MM.1S (cell line): ENCODE measurements at places on chromosomes 1 and 21.

- no peaks in the 10 kb centered on the region for H3K36me3 ChIP-seq
- no peaks in the 10 kb centered on the region for H3K27me3 ChIP-seq
- DNase-seq = no peak
- H3K27ac ChIP-seq = no peak overlapping the region
- H3K4me1 ChIP-seq = peaks cover 11% of the 10 kb centered on the region
- no peak overlapping the region for H3K4me3 ChIP-seq
Observed at GRCh38 chr1:45008516-45008915, 2.6 kb downstream of the HECTD3 start.

DNA sequence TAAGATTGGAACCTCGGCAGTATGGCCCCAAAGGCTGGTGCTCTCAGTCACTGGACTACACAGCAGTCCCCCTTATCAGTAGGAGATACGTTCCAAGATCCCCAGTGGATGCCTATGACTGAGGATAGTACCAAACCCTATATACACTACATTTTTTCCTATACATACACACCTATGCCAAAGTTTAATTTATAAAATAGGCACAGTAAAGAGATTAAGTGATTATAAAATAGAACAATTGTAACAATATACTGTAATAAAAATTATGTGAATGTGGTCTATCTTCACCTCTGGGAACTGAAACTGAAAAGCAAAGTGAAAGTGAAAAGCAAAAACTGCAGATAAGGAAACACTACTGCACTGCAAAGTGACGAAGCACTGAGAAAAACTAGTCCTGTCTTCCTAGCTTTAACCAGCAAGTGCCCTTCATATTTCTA, 96.8 kb downstream of the INTS7 start:
- peak; percentile 77 for DNase-seq
- H3K27me3 ChIP-seq = no peaks in the 10 kb centered on the region
- H3K36me3 ChIP-seq = no peaks in the 10 kb centered on the region; the same call in 1 of the 2 replicates
- peak overlapping the region; percentile 28; the same call in 1 of the 2 replicates for H3K27ac ChIP-seq
- peaks cover 31% of the 10 kb centered on the region for H3K4me1 ChIP-seq

DNA sequence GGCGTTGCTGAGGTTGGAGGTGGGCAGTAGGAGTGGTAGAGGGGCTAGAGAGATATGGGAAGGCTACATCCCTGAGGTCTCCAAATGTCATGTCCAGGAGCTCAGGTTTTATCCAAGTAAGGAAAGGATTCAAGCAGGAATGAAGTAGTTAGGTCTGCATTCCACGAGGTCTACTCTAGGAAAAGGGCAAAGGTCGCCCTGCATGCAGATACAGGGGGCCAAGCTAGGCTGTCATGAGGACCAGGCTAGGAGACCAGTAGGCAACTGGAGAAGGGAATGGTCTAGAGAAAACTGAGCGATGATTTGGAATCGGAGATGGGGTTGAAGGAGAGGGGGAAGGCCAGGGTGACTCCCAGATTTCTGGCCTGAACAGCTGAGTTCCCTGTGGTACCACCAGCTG, 48.7 kb downstream of the IRF2BP2 start:
- no peak overlapping the region for H3K4me3 ChIP-seq
- no peak overlapping the region for H3K27ac ChIP-seq
- H3K4me1 ChIP-seq = no peaks in the 10 kb centered on the region
- DNase-seq = no peak
- H3K27me3 ChIP-seq = no peaks in the 10 kb centered on the region

DNA sequence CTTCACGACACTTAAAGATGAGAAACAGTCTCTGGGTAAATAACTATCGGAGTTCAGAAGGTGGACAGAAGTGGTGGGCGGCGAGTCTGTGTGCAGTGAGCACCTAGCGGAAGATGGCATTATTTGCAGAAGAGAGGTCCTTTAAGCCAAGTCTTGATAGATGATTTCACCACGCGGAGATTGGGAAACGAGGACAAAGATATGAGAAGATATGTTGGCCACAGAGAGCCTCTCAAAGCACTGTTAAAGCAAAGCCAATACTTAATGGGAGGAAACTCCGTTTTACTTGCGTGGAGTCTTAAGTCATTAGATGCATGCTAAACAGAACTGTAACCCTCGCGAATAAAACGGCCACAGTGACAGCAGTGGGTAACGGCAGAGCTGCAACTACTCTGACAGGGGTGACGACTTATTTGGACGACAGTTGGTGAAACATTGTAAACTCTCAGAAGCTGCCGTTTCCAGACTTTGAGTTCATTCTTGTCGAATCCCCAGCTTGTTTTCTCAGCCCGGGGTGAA, 577 bp upstream of the CEP350 start:
- H3K27me3 ChIP-seq = no peaks in the 10 kb centered on the region
- H3K36me3 ChIP-seq = no peaks in the 10 kb centered on the region
- peaks cover 14% of the 10 kb centered on the region for H3K4me1 ChIP-seq
- peak overlapping the region; percentile 85 for H3K4me3 ChIP-seq

GRCh38 chr1:246591504-246591903, 25.2 kb downstream of the CNST start:
- DNase-seq = peak; percentile 90
- H3K4me3 ChIP-seq = peak overlapping the region; percentile 35
- H3K27me3 ChIP-seq = no peaks in the 10 kb centered on the region
- H3K4me1 ChIP-seq = peaks cover 38% of the 10 kb centered on the region

- DNase-seq = no peak
- no peaks in the 10 kb centered on the region for H3K36me3 ChIP-seq
- no peak overlapping the region for H3K27ac ChIP-seq
- H3K27me3 ChIP-seq = peaks cover 84% of the 10 kb centered on the region
- H3K4me3 ChIP-seq = no peak overlapping the region
- H3K4me1 ChIP-seq = no peaks in the 10 kb centered on the region
Observed at GRCh38 chr1:29249170-29249691, 12.9 kb downstream of the PTPRU start.

DNA sequence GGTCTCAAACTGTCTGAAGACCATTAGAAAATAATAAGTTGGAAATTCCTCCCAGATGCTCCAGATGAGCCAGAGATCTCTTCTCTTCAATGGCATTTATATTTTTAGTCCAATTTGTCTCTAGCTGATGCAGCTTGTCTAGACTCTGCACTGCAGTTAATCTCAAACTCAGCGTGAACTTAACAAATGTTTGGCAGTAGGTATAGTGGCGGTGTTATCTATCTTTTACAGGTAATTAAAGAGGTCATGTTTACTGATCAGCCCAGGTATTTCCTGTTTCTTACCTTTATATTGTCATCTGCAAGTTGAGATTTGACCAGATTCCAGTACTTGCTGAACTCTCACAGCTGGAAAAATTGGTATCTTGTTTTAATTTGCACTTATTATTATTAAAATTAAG, 1024.5 kb upstream of the ADGRL2 start:
- DNase-seq = no peak
- no peak overlapping the region for H3K4me3 ChIP-seq

DNA sequence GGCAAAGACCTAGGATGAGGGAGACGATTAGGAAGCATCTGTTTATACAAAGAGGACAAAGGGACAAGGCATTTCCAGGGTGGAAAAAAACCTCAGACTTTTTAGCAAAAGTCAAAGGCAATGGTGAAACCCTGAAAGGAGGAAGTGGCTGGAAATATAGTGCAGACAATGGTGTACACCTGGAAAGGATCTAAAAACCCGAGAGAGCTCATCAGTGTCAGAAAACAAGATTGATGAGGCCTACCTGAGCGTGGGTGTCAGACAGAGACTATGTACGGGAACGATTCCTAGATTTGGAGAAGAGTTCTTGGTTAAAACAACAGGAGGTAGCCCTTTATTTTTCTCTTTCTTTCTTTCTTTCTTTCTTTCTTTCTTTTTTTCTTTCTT, 68.8 kb upstream of the HUNK start:
- H3K27ac ChIP-seq = no peak overlapping the region
- H3K4me3 ChIP-seq = no peak overlapping the region
- no peaks in the 10 kb centered on the region for H3K4me1 ChIP-seq
- no peak for DNase-seq
- no peaks in the 10 kb centered on the region for H3K36me3 ChIP-seq

GRCh38 chr1:244187310-244187709, 136.2 kb downstream of the ZBTB18 start:
- DNase-seq = no peak
- no peaks in the 10 kb centered on the region for H3K36me3 ChIP-seq
- no peak overlapping the region for H3K27ac ChIP-seq

- H3K36me3 ChIP-seq = no peaks in the 10 kb centered on the region
- H3K27me3 ChIP-seq = no peaks in the 10 kb centered on the region
- H3K27ac ChIP-seq = peak overlapping the region; percentile 91
- peak overlapping the region; percentile 19; the same call in 1 of the 2 replicates for H3K4me3 ChIP-seq
- H3K4me1 ChIP-seq = peaks cover 35% of the 10 kb centered on the region
- DNase-seq = peak; percentile 60
Observed at GRCh38 chr1:46043458-46044017, 88.9 kb downstream of the PIK3R3 start.

DNA sequence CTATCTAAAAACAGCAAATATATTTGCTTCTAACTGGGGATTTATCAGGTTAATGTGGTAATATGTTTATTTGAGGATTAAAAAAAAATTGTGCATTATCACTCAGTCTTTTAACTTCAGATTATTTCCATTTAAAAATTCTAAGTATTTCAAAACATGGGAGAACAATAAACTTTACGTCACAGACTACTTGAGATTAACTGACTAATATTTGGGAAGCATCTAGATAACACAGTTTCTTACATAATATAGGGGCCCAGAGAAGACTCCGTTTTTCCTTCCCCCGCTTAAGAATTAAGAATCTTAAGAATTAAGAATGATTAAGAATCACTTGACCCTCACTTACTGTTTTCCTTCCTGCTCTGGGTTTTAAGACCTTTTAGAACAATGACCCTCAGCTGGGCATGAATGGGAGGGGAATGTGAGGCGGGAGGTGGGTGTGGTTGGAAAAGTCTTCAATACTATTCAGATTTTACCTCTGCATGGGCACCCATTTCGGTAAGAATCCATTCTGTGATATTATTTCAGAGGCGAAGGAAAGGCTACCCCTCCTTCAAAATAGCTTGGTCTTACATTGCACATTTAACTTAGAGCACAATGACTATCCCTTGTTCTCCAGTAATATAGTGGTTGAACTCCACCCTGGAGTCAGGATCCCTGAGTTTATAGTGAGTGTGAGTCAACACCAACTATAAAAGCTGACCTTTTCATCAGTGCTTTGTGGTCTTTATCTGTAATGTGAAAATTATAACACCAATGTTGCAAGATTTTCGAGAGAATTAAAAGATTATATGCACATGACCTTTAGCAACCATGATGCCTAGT, 821.3 kb downstream of the USP25 start:
- no peak overlapping the region for H3K27ac ChIP-seq
- DNase-seq = no peak
- H3K4me1 ChIP-seq = no peaks in the 10 kb centered on the region
- no peaks in the 10 kb centered on the region for H3K27me3 ChIP-seq

- DNase-seq = peak; percentile 39
- H3K4me3 ChIP-seq = no peak overlapping the region
- H3K27me3 ChIP-seq = 0 out of 2 replicates have a peak, but pooled peaks cover 11% of the 10 kb centered on the region
- no peaks in the 10 kb centered on the region for H3K36me3 ChIP-seq
- no peak overlapping the region for H3K27ac ChIP-seq
- H3K4me1 ChIP-seq = no peaks in the 10 kb centered on the region
Observed at GRCh38 chr1:203117611-203118575, 9.6 kb upstream of the ADORA1 start.

DNA sequence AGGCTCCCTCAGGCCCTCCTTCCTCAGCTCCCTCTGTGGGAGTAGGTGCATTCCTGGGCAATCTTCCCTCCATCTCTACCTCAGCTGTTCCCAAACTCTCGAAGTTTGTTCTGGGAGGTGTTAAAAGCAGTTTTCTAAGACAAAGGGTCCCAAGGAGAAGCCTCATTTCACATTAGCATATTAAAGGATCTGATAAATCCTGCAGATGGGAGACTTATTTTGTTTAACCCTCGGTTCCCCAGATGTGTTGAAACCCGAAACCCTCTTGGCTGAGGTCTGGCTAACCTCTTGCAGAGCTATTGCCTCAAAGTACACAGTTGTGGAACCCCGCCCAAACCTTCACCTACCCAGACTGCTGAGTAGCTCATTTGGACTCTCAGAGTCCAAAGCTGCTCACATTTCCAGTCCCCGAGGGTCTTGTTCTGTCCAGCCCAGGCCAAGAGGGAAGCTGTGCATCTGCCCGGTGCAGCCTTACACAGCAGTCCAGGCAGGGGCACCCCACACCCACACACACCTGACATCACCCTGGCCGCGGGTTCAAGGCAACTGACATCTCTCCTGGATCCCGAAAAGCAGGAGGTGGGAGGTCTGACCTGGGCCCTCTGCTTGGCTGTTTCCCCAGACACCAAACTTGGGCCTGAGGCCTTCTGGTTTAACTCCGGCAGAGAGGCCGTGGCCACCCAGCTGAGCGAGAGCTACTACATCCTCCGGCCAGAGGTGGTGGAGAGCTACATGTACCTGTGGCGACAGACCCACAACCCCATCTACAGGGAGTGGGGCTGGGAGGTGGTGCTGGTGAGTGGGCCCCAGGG, 19.5 kb upstream of the SELENON start:
- H3K4me3 ChIP-seq = no peak overlapping the region
- H3K4me1 ChIP-seq = no peaks in the 10 kb centered on the region
- no peaks in the 10 kb centered on the region for H3K36me3 ChIP-seq
- DNase-seq = no peak
- no peak overlapping the region for H3K27ac ChIP-seq

DNA sequence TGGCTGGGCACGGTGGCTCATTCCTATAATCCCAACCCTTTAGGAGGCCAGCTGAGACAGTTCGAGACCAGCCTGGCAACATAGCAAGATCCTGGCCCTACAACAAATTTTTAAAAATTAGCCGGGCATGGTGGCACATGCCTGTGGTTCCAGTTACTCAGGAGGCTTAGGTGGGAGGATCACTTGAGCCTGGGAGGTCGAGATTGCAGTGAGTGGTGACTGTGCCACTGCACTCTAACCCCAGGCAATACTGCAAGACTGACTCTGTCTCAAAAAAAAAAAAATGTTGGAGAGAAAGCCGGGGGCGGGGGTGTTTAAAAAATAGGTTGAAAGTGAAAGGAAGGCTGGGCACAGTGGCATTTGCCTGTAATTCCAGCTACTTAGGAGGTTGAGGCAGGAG, 16.5 kb downstream of the CLDN19 start:
- no peaks in the 10 kb centered on the region for H3K4me1 ChIP-seq
- no peaks in the 10 kb centered on the region for H3K27me3 ChIP-seq
- H3K27ac ChIP-seq = no peak overlapping the region
- no peaks in the 10 kb centered on the region for H3K36me3 ChIP-seq
- DNase-seq = no peak

- no peak for DNase-seq
- H3K27ac ChIP-seq = peak overlapping the region; percentile 92
- peaks cover 75% of the 10 kb centered on the region for H3K4me1 ChIP-seq
- H3K4me3 ChIP-seq = peak overlapping the region; percentile 56
Observed at GRCh38 chr1:154859151-154859785, 10.8 kb downstream of the KCNN3 start.
